ENCODE measurements at places on chromosomes 2 and 18. TPM values are rescaled to one million over a fixed set of nuclear protein-coding genes. Genes with fewer than 3 reads are reported as not detected.

Gene ALS2
- 36.4 TPM for total RNA-seq

Gene CRYBA2
- total RNA-seq, result not detected

Gene OR6B2
- 5.1 TPM for total RNA-seq

Gene HOXD1
- total RNA-seq, result 1.9 TPM

Gene VIT
- 67.9 TPM for total RNA-seq

Gene CHPF
- 33.4 TPM for total RNA-seq

Gene STPG4
- total RNA-seq, result 0.89 TPM

Gene REL
- total RNA-seq, result 28.4 TPM

Gene LYG2
- not detected for total RNA-seq

Gene LTBP1
- 48.9 TPM for total RNA-seq

Gene TRAPPC12
- total RNA-seq, result 139 TPM

Gene RNF152
- 13.3 TPM for total RNA-seq

Gene CFAP65
- 0.18 TPM for total RNA-seq

Gene FHOD3
- 33.3 TPM for total RNA-seq

Gene MPP4
- 0.27 TPM for total RNA-seq
